ENCODE measurements at places on chromosomes 7 and 10. TPM values are rescaled to one million over a fixed set of nuclear protein-coding genes. Genes with fewer than 3 reads are reported as not detected.

SEC61A2 gene
- 12.3 TPM for total RNA-seq

CYP2C9 gene
- total RNA-seq: not detected

CRTAC1 gene
- total RNA-seq: 1.3 TPM

ABCB1 gene
- 4.6 TPM for total RNA-seq

STRIP2 gene
- total RNA-seq: 2.7 TPM
